Right hindlimb (tissue), 1 donor: ENCODE measurements at places on chromosomes 5 and 9.

DNA sequence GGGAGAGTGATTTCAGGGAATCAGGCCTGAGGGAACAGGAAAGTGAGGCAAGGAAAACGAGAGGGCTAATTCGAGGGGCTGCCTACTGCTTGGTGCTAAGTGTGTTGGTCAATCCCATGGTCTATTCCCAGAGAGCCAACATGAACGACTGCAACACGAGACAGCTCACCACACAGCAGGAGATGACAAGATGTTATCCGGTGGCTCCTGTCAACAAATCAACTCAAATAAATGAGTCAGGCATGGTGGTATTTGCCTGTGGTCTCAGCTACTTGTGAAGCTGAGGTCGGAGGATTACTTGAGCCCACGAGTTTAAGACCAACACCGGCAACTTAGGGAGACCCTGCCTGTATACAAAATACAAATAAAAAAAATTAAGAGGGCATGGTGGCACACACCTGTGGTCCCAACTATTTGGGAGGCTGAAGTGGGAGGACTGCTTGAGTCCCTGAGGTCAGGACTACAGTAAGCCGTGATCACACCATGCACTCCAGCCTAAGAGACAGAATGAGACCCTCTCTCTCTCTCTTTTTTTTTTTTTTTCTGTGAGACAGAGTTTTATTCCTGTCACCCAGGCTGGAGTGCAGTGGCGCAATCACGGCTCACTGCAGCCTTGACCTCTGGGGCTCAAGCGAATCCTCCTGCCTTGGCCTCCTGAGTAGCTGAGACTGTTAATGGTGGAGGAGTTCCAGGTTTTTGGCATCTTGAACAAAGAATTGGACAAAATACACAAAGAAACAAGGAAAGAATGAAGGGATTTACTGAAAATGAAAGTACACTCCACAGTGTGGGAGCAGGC, 9.0 kb upstream of the FAF2 start:
- DNase-seq, result no peak

- DNase-seq, result peak; percentile 90
Observed at GRCh38 chr9:94139672-94140417, 55.6 kb downstream of the PTPDC1 start.

DNA sequence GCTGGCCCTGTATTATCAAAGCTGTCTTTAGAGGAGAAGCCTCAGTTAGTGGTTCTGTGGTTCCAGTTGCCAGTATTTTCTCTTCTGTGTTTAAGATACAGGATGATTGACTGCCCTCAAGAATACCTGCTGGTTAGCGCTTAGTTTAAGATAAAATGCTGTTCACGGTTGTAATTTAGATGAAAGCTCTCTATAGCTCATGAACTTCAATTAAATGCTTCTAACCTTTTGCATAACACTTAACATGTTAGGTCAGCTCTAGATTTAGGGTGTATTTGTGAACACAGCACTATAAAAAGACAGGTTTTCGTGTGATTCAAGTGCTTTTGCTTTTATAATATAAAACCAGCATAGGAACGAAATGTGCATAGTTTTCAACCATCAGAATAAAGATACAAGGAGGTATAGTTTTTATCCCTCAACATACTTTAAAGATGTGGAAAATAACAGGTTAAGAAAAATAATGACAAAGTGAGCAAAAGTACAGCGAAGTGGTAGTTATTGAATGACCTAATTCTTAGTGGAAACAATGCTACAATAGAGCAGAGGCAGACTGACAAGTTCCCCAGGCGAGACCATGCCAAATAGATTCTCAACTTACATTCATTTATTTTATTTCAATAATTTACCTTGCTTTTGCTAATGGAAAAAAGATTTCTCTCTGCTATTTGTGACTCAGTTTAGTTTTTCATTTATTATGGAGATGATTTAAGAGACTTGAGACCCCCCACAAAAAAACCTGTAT, 602.6 kb upstream of the DMAC1 start:
- DNase-seq, result no peak

- DNase-seq, result no peak
Observed at GRCh38 chr9:117374076-117374725, 40.7 kb downstream of the ASTN2 start.

DNA sequence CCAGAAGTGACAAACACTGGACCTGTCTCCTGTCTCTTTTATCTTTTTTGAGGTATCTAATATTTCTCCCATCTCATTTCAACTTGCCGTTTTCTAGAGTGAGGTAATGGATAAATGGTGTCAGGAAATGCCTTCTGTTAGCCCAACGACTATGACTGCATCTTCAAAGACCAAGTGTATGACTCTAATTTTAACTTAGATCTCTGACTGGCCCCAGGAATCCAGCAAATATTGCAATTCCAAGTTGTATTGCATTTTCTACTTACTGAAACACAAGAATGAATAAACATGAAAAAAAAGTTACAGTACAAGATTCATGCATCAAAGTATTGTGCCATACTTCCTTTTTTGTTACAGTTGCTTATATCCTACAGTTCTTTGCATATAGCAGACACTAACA, 26.3 kb downstream of the SLC28A3 start:
- no peak for DNase-seq

GRCh38 chr5:143051244-143052058, 281.3 kb downstream of the ARHGAP26 start:
- peak; percentile 44 for DNase-seq

GRCh38 chr9:9752722-9753121, 860.1 kb downstream of the PTPRD start:
- DNase-seq, result peak; percentile 18

DNA sequence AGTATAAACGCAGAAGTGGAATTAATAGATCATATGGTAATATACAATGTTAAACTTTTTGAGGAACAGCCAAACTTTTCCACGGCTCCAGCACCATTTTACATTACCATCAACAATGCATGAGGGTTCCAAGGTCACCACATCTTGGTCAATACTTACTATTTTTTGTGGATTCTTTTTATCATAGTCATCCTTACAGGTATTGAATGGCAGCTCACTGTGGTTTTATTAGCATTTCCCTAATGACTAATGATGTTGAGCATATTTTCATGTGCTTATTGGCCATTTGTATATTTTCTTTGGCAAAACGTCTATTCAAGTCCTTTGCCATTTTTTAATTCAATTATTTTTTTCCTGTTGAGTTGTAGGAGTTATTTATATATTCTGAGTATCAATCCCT, 14.1 kb upstream of the RAPGEF6 start:
- no peak for DNase-seq
